Panc1 (cell line): ENCODE measurements at places on chromosomes 12 and 14. TPM values are rescaled to one million over a fixed set of nuclear protein-coding genes. Genes with fewer than 3 reads are reported as not detected.

The BCL11B gene
- total RNA-seq = 0.23 TPM

The EFS gene
- not detected for total RNA-seq

DNA sequence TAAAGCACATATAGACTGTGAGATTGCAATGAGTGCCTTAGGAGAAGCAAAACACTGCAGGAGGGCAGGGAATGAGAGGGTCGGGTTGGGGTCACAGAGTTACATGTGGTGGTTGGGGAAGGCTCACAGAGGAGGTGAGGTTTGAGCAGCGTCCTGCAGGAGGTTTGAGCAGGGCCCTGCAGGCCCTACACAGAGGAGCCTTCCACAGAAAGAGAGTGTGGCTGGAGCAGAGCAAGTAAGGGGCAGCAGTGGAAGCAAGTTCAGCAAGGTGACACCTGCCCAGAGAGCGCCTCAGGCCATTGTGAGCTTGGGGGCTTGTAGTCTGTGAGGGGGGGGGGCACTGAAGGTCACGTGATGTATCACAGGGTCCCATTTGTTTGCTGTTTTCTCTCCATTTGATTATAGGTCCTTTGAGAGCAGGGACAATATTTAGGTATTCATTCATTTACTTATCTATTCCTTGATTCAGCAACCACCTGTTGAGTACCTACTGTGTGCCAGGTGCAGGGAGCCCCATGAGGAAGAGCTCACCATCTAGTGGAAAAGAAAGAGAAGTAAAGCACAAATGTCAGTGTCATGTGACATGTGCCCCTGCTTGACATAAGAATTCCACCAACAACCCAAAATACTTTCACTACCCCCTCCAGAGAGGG, 56.6 kb downstream of the GALNT16 start:
- no peak for DNase-seq

DNA sequence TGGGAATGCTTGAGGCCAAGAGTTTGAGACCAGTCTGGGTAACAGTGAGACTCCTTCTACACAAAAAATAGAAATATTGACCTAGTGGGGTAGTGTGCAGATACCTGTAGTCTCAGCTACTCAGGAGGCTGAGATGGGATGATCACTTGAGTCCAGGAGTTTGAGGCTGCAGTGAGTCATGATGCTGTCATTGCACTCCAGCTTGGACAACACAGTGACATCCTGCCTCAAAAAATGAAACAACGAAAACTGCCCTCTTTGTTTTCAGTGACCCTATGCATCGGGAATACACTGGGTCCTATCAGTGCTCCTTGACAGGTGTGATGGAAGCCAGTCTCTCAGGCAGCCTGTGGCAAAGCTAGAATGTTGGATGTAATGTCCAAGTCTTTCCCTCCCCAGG, 311.5 kb upstream of the OR4E1 start:
- DNase-seq = no peak

- no peak for DNase-seq
These were observed 160.6 kb downstream of the CAPZA3 start for GRCh38 chr12:18898470-18898869.
